ENCODE measurements at places on chromosomes 1 and 21.

DNA sequence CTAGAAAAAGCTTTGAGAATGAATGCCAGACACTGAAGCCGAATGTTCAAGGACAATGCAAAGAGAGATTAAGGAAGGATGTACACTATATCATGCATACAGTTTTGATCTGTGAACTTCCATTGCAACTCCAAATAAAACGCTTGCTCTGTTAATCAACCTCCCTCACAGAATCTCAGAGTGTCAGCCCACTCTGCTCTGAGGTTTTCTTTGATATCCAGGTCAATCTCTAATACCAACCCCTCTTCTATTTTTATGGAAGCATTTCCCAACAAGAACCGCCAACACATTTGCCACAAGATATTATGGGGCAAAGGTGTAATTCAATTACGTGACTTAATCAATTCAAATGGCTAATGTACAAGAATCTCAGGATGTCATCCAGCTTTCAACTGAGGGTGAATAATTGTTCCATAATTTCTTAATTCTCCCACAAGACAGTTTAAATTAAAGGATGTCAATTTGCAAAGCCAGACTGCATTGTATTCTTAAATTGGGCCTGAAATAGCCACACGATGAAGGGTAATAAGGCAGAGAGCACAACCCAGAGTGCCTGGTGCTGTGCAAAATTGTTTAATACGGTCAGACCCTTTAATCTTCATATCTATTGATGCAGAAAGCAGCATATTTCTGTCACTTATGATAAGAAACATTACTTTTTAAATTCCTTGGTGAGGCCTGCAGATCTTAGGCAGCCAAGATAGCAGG, 459.2 kb upstream of the DAB1 start:
- DNase-seq: no peak

GRCh38 chr1:37724575-37724974, 32.3 kb downstream of the CDCA8 start:
- no peak for DNase-seq

GRCh38 chr1:153623101-153623500, 4.2 kb downstream of the S100A13 start:
- DNase-seq: no peak

DNA sequence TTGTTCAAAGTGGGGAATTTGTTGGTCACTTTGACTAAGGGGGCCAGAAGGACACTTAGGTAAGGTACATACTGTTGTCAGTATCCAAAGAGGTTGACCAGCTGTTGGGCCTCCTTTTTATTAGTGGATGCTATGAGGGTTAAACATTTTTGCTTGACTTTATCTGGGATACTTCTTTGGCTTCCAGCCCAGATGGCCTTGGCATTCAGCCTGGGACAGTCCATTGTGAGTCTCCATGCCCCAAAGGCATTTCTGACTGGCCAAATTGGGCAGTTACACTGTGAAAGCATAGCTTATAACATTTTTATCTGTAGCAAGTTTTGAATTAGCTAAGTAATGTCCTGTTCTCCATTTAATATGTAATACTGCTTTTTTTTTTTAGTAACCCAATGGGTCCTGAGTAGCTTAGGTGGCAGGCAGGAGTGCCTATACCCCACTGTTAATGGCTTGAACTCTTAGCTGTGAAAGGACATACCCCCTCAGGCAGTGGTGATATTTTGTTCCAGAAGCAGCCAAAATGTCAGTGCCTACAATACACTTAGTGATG, 35.4 kb upstream of the CD1D start:
- peak; percentile 47 for DNase-seq

GRCh38 chr1:111603979-111604378, 15.6 kb upstream of the RAP1A start:
- DNase-seq: no peak

Measured in fibroblast of mammary gland (primary cell).